BJ (cell line): ENCODE measurements at places on chromosomes 1 and 21. TPM values are rescaled to one million over a fixed set of nuclear protein-coding genes. Genes with fewer than 3 reads are reported as not detected.

NR1I3 gene
- not detected in 2 replicates for polyA plus RNA-seq

OPTC gene
- not detected in 2 replicates for polyA plus RNA-seq

RXFP4 gene
- polyA plus RNA-seq: not detected in 2 replicates

C8B gene
- polyA plus RNA-seq: not detected in 2 replicates

OVAAL gene
- polyA plus RNA-seq: 0.05 TPM in 1 of 2 replicates, not detected in the other

SLC1A7 gene
- polyA plus RNA-seq: 0.20 and 0.63 TPM in 2 replicates

GJA8 gene
- not detected in 2 replicates for polyA plus RNA-seq

- no peak for DNase-seq
Observed at GRCh38 chr1:45926330-45926729, 122.9 kb downstream of the MAST2 start.

DNA sequence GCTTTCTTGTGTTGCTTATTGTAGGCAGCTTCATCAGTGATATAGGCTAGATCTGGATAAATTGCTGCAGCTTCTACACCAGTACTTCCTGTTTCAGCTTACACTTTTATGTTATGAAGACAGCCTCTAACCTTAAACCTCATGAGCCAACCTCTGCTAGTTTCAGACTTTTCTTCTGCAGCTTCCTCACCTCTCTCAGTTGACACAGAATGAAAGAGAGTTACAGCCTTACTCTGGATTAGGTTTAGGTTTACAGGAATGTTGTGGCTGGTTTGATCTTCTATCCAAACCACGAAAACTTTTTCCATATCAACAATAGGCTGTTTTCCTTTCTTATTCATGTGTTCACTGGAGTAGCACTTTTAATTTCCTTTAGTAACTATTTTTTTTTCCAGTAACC lies 76.9 kb upstream of the RNPC3 start:
- DNase-seq: no peak

GRCh38 chr1:207514890-207515289 lies 18.9 kb downstream of the CR1 start:
- no peak for DNase-seq

GRCh38 chr21:23394458-23394857 lies 2212.8 kb downstream of the MRPL39 start:
- no peak for DNase-seq

DNA sequence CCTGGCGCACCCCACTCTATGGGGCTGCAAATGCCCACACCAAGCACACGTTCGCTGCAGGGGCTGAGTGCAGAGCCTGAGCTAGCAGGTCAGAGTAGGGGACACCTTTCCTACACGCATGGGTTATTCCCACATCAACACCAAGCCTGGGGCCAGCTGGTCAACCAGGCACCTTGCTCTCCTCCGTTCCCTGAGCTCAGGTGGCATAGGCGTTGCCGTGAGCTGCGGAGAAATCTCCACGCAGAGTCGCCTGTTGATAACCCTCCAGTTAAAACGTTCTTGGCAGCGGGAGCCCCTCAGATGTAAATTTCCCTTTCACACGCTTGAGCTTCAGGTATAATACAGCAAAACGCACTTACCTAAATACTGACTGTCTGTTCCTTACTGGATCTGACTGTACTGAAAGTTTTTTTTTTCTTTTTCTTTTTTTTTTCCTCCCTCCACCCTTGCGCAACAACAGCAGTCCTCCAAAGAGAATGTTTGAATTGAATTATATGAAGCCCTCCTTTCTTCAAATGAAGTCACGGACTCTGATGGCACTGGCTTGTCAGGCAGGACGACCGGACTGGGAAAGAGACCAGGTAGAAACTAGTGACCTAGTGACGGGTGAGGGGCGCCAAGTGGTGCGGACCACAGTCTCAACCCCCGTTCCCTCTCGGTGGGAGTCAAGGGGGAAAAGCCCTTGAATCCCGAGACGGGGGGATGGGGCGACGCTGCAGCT lies 2.1 kb downstream of the BRINP3 start:
- DNase-seq: no peak

GRCh38 chr1:5943343-5944124 lies 48.7 kb downstream of the NPHP4 start:
- no peak for DNase-seq

DNA sequence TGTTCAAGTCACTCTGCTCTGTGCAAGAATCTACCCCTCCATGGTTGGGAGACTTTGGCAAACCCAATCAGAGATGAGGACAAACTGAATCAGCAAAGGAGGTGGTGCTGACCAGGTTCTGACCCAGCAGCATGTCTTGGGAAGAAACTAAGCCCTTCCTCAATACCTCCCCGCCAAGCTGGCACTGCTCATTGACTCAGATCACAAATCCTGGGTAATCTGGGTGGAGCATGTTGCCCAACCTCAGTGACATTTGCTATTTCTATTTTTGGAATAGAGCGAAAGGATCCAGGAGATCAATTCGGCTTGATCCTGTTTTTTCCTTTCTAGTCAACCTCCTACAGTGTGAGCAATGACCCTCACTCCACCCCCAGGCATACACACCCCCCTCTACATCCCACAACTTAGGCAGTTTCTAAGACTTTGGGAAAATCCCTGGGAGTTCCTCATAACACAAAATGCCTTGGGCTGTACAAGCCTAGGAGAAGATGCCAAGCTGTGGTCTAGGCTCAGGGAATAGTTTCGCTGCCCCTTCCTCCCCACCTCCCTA lies 166.8 kb upstream of the KCNJ6 start:
- no peak for DNase-seq

GRCh38 chr1:29180497-29181412 lies 945 bp downstream of the SRSF4 start:
- DNase-seq: no peak

DNA sequence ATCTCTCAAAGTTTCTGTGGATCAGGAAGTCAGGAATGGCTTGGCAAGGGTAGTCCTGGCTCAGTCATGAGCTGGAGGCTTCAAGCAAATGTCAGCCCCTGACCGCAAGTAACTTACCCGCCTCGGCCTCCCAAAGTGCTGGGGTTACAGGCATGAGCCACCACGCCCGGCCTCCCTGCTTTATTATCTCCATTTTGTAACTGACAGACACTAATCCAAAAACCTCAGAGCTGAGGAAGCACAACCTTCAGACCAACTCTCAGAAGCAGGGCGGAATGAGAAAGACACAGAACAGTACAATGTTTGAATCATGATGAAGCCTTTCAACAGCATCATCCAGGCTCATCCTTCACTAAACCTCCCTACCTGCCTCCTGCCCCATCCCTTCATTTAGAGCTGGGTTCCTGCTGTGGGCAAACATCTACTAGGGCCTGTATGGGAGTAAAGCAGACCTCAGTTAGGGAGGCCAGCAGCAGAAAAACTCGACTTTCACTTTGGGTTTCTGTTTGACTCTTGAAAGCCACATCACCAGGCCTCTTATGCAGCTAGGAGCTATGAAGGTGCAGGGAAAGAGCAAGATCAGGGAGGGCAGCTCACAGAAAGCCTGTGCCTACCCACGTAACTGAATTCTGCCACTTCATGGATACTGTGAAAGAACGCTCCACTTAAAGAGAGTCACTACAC lies 84.4 kb upstream of the RAB4A start:
- no peak for DNase-seq

- no peak for DNase-seq
Observed at GRCh38 chr1:228148196-228148861, 1.4 kb upstream of the GJC2 start.
